ENCODE measurements at places on chromosomes 3 and 15.

DNA sequence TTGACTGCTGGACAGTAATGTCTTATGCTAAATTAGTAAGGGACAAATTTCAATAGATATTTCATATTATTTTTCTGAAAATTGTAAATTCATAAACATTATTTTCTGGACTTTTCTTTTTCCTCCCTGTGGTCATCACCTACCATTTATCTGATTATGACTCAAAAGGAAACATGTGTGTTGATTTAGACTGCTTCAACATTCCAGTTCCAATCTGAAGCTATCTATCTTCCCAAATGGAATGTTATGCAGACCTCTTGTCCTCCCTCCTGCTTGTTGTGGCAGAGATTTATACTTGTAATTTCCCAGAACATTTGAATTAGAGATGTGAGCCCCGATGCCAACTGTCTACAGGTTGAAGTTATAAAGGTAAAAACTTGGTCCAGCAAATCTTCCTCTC lies 803.4 kb downstream of the TUSC7 start:
- no peak for DNase-seq

- DNase-seq, result no peak
Measured at GRCh38 chr15:95281470-95281869, 1049.0 kb upstream of the NR2F2 start.

GRCh38 chr3:105518806-105519418 lies 152.2 kb downstream of the ALCAM start:
- DNase-seq, result no peak

DNA sequence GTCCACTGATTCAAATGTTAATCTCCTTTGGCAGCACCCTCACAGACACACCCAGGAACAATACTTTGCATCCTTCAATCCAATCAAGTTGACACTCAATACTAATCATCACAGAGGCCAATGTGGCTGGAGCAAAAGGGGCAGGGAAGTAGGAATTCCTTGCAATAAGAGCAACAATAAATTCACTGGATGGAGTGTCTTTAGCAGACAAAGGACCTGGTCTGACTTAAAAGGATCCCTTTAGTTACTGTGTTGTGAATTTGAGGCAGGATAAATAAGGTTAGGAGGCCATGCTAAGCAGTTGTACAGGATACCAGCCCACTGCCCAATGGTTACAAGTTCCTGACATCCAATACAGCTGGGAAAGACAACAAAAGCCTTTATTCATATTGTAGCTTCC lies 12.3 kb upstream of the GFM1 start:
- no peak for DNase-seq

Data from islet precursor cell (in vitro differentiated cells).